ENCODE measurements at places on chromosomes 6 and 20.
A peak's percentile ranks its signal among the peaks of the same experiment; 100 is the strongest.

DNA sequence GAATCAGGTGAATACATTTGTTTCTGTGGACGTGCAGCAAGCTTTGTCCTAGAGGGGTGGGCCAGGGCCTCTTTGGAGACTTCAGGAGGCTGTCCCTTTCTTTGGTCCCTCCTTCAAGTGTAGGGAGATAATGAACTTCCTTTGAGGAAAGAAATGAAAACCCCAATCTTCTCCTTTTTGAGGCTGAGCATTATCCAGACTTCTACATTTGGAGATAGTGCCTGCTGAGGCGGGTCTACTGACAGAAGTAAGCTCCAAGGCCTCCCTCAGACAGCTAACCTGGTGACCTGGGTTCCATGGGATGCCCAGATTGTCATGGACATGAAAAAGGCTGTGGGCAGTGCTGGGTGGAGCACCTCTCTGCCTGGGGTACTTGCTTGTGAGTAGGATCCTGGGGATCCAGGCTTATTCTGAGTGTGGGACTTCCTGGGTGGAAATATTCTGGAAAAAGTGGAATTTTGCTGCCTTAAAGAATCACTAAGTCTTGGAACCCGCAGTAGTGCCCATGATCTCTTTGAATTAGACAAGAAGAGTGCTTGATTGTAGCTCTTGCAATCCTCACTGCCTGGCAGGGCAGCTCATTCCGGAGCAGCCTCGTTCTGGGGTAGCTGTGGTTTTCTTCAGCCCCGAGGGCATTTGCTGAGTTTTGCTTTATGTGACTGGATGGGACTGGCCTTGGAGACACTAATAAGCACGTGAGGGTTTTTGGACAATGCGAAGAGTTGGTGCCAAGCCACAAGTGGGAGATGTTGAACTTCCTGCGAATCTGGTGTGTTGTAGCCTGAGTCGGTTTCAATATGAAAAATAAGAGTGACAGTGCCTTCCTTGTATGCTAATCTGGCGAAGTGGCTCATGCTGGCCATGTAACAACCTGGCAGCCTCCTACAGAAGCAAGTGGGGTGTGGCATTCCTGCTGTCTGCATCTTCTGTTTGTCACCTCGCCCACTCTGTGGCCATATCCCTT is 28.1 kb downstream of the SNRNP48 start:
- DNase-seq, result no peak

DNA sequence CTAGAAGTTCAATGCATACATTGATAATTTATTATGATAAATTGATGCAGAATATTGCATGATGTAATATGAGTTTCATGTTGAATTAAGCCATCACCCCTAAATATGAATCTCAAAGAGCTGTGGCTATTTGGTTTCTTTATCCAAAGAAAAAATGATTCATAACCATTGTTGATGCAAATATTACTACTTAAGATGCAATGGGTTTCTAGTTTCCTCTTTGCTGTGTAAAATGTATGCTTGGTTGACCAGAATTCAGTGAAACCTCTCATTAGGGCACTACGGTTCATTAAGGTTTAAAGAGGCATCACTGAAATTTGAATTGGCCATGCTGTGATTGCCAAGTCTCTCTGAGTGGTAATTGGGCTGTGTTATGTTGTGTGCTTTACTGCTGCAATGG is 492.5 kb upstream of the FLRT3 start:
- DNase-seq, result no peak

GRCh38 chr20:21682521-21682954 is 22.9 kb upstream of the PAX1 start:
- DNase-seq, result no peak

DNA sequence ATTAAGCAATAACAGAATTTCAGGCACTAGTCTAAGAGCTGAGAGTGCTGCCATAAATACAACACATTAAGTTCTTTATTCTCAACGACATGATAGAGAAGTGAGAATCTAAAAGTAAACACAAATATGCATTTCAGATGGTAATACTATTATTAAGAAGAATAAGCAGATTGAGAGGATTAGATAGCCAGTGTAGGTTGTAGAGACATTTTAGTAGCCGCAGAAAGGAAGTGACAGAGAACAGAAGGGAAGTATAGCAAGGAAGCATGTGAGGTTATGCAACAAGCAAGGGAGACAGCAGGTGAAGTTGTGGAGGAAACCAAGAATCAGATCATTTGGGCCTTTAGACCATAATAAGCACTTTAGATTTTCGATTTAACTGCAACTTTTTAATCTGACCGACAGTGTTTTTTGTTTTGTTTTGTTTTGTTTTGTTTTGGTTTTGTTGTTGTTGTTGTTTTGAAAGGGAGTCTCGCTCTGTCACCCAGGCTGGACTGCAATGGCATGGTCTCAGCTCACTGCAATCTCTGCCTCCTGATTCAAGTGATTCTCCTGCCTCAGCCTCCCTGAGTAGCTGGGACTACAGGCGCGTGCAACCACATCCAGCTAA is 737.0 kb upstream of the ADGRB3 start:
- DNase-seq, result no peak

GRCh38 chr20:2451939-2452732 is 18.5 kb downstream of the SNRPB start:
- peak; percentile 54 for DNase-seq

DNA sequence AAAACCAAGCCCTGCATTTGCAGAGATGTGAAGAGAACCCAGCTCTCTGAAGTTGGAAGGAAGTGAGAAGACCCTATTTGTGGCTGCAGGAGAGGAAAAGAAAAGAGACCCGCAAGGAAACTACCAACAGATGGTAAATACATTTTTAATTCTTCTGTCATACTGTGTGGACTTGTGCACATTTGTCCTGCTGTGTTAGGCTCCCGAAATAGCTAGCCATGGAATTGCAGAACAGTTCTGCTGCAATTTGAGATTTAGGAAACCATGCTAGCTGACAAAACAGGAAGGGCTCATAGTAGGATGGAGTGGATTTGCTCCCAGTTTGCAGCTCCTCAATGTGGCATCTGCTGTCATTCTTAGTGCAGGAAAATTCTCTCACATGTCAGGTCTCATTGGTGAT is 12.1 kb upstream of the ATXN1 start:
- DNase-seq, result no peak

DNA sequence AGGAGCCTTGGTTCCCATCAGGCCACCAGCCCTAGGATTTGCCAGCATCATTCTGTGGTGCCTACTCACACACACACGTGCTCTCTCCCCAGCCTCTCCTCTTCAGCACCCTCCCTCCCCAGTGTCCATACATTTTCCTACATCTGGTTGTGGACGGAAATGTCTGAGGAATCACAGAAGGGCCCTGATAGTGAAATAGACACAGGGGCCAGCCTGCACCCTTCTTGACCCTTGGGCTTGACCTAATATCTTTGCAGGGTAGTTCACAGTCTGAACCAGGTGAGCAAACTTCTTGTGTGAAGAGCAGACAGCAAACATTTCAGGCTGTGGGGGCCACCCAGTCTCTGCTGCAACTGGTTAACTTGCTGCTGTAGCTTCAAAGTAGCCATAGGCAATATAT is 108.5 kb upstream of the NXT1 start:
- DNase-seq, result no peak

- DNase-seq, result no peak
These were observed 57.9 kb downstream of the KCNS1 start for GRCh38 chr20:45042978-45043377.

- DNase-seq, result no peak
These were observed 11.4 kb downstream of the HMGCLL1 start for GRCh38 chr6:55567558-55567957.

GRCh38 chr6:134603561-134603960 is 285.6 kb upstream of the SGK1 start:
- DNase-seq, result no peak

DNA sequence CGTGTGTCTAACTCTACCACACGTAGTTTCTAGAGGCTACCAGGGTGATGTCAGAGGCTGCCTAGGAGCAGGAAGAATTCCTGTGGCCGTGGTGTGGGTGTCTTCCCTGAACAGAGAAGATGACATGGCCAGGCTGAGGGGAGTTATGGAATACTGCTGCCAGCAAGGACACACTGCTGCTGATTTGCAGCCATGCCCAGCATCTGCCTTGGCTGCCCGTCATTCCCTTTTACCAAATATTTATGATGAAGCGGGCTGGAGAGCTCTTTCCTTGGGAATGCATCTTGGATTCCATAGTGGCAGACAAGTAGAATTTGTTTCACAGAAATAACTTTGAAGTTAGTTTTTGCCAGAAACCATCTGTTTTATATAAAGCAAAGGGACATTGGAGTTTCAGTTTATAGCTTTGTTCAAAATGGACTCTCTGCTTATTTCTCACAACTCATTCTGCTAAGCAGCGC is 80.8 kb upstream of the VSTM2L start:
- no peak for DNase-seq

GRCh38 chr6:154506991-154507898 is 3.2 kb downstream of the CNKSR3 start:
- no peak for DNase-seq

- no peak for DNase-seq
These were observed 71.5 kb downstream of the NDUFAF5 start for GRCh38 chr20:13856354-13856753.

GRCh38 chr20:52867305-52867704 is 104.9 kb upstream of the TSHZ2 start:
- DNase-seq, result no peak

GRCh38 chr6:624979-625378 is 31.9 kb downstream of the HUS1B start:
- no peak for DNase-seq

DNA sequence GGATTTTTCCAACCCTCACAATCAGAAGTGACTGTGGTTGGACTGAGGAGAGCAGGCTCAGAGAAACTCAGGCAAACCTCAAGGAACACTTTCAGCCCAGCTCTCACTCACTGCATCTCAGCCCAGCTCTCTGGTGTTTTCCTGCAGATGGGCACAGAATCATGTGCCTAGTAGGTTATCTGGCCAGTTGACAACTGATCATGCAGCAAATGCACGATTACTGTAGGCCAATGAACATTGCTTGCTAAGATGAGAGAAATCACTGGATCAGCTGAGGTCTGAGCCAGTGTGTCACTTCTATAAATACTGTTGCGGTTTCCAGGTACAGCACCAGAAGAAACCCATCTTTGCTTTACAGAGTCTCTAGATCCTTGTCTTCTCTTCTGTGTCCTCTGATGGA is 540.5 kb downstream of the CD83 start:
- no peak for DNase-seq

GRCh38 chr20:48648482-48649051 is 179.2 kb downstream of the PREX1 start:
- DNase-seq, result no peak

DNA sequence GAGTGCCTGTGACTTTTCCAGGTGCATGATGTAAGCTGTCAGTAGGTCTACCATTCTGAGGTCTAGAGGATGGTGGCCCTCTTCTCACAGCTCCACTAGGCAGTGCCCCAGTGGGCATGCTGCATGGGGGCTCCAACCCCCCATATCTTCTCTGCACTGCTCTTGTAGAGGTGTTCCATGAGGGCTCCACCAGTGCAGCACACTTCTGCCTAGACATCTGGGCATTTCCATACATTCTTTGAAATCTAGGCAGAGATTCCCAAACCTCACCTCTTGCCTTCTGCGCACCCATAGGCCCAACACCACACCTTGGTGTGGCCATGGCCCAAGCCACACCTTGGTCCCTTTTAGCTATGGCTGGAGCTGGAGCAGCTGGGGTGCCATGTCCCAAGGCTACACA is 66.3 kb downstream of the VTA1 start:
- DNase-seq, result no peak

GRCh38 chr6:150835620-150836019 is 29.9 kb upstream of the MTHFD1L start:
- no peak for DNase-seq

GRCh38 chr6:152698692-152699091 is 995 bp downstream of the MYCT1 start:
- DNase-seq, result no peak

DNA sequence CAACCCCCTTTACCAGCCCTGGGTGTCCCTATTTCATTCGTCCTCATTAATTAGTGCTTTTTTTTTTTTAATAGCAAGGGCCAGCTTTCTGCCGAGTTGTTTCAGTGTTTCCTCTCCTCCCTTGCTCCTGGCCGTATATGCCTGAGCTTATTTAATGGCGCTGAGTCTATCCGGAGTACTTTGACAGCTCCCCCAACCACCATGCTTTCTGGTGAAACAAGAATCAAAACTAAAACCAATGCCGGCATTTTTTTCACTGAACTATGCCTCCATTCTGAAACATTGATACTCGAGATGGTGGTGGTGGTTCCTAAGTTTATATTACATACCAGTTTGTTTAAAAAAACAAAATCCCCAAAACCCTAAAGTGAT is 1.2 kb downstream of the DCBLD1 start:
- DNase-seq, result no peak

- no peak for DNase-seq
These were observed 15.9 kb downstream of the OSBPL2 start for GRCh38 chr20:62254021-62254724.

DNA sequence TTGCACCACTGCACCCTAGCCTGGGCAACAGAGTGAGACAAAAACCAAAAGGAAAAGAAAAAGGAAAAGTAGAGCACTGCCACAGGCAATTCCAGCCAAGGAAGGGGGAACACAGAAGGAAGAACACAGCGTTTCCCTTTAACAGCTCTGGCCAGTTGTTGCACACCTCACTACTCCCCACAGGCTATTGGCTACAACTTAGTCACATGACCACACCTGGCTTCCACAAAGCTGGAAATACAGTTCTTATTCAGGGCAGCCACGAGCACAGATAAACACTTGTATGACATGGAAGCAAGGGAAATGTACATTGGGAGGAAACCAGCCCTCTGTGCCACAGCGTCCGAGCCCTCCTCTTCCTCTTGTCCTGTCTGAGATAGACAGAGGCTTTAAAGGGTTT is 249.0 kb upstream of the JARID2 start:
- no peak for DNase-seq
